ENCODE measurements at places on chromosomes 4 and X.

- DNase-seq: no peak
Measured at GRCh38 chrX:20309806-20310205, 43.1 kb upstream of the RPS6KA3 start.

- no peak for DNase-seq
Measured at GRCh38 chr4:64774626-64775025, 365.4 kb upstream of the TECRL start.

DNA sequence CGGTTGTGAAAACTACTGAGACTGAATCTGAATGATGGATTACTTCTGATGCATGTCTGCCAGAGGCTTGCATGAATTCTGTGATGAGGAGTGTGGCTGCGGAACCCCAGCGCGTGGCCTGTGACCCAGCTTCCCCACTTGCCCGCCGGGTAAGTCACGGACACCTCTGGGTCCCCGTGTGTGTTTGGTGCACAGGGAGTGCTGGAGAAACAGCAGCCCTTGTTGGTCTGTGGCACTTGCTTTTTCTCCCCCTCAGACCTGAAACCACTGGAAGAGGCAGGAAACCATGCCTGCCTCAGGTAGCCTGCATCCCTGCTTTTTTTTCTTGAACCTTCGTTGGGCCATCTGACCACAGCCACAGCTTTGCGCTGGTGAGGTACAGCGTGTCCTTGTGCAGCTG lies 51.9 kb upstream of the TADA2B start:
- DNase-seq: no peak

GRCh38 chrX:44705817-44706551 lies 137.8 kb upstream of the DUSP21 start:
- DNase-seq: no peak

DNA sequence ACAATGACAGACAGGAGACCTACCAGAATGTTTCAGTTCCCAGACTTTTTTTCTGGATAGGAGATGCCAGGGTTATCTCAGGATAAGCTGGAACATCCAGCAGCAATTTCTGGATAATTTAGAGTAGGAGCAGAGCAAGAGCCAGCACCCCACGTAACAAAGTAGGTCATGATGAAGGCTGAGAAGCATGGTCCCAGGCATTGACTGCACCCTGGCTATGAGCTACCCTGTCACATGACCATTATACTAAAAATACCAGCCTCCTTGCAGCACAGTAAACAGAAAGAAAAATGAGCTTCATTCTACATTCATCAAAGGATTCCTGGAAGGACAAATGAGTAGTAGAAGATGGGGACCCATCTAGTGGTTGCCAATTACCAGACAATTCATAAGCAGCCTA lies 247.4 kb upstream of the AR start:
- DNase-seq: no peak

GRCh38 chr4:1347410-1347864 lies 429 bp downstream of the UVSSA start:
- no peak for DNase-seq

DNA sequence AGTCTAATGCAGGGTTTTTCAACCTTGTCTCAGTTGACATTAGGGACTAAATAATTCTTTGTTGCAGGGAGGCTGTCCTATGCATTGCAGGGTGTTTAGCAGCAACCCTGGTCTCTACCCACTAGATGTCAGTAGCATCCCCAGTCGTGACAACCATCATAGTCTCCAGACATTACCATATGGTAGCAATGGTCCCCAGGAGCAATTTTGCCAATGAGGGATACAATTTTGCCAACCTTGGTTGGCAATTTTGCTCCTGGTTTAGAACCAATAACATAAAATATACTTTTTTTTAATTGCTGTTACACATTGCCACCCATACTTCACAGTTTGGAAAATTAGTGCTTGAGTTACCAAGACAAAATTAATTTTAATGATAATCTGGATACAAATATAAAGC lies 6.0 kb downstream of the EREG start:
- peak; percentile 48 for DNase-seq

DNA sequence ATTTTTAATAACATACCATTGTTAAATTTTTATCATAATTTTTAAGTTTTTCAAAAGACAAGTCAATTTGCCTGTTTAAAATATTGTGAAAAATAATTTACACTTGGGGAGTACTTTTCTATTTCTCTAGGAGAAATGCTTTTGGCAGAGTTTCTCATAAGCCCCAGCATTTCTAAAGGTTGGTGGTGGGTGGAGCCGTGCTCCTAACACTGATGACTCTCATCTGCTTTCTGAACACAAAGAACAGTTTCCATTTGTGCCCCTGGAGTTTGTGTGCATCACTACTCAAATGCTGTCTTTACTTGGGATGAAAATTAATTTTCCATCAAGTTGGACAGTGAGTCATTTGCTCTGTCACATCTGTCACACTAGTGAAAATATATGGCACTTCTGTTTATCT lies 57.6 kb downstream of the TNIP2 start:
- DNase-seq: no peak

GRCh38 chr4:6918338-6918737 lies 8.7 kb downstream of the TBC1D14 start:
- no peak for DNase-seq

- no peak for DNase-seq
Measured at GRCh38 chr4:105966051-105966450, 70.8 kb downstream of the NPNT start.

GRCh38 chr4:142168181-142168580 lies 531.8 kb downstream of the IL15 start:
- DNase-seq: no peak

GRCh38 chr4:123966990-123967769 lies 570.6 kb downstream of the SPRY1 start:
- no peak for DNase-seq

DNA sequence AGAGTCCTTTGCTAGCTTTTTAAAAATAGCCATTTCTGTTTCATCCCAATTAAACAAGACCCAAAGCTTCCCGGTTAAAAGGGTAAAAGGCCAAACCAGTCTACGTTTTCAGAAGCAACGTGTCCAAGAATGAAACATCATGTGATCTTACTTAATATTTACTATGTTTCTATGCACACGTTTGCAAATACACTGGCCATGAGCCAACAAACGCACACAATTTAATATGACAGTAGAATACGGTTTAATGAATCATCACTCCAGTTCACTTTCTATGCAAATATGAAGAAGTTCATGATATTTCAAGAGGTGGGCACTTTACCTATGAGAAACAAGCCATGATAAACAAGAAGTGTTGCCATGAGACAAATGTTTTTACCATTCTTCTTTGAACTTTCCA lies 4.3 kb downstream of the NR0B1 start:
- DNase-seq: no peak

- no peak for DNase-seq
Measured at GRCh38 chr4:168480931-168481611, 779 bp upstream of the DDX60L start.

DNA sequence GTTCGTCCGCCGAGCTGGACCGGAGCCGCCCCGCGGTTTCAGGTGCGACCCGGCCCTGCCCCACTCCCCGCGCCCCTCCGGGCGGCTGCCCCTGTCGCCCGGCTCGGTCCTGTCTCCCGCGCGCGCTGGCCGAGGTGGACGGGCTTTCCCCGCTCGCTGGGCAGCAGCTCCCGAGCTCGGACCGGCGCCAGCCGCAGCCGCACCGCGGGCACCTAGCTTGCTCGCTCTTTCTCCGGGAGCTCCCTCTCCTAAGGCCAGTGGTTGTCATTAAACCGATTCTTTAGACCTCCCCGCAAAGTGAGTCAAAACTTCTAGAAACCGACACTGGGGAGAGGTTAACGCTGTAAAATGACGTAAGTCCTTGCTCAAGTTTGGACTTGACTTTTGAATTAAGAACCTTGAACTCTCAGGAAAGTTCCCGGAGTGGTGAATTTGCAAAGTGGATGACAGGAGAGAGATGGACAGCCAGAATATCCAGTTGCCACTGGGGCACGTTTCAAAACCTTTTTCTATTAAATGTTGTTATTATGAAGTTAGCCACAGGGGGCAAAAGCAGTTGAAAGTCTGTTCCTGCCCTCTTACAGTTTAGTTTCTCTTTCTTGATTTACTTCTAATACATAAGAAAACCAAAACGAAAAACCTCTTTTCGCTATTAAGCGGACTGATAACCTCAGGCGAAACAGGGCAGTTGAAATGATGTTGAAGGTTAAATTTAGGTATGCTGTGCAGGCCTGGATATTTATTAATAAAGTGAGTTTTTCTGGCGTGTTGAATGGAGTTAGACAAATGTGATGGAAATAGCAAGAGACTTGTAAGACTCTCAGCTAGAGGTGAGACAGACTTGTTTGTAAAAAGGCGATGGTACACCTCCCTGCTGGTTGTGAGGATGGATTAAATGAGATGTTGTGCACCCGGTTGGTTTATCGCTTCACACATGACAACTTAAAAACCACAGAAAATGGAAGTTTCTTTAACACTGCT lies 847 bp downstream of the PI4K2B start:
- peak; percentile 70 for DNase-seq

All from ecto neural progenitor cell (in vitro differentiated cells).